ENCODE measurements at places on chromosomes 4 and X.

GRCh38 chr4:151276787-151277562, at the start of gene PRSS48:
Gene PRSS48, plus strand, starts transcription at chr4:151277161. Its CDS starts 12 bp downstream, at chr4:151277173.
- DNase-seq, result no peak

DNA sequence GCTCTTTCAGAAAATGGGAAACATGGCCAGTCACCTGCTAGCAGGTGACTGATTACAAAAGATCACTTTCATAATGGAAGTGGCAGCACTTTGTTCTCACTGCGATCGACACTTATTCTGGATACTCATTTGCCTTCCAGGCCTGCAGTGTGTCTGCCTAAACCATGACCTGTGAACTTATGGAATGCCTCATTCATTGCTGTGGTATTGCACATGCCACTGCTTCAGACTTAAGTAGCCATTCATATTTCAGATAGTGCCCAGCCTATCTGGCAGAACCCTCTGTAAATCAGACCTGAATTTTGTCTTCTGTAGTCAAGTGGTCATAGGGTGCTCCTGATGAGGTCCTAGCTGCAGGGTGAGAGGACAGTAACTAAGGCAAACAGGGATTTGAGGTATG, 23.3 kb upstream of the MGST2 start:
- DNase-seq, result no peak

DNA sequence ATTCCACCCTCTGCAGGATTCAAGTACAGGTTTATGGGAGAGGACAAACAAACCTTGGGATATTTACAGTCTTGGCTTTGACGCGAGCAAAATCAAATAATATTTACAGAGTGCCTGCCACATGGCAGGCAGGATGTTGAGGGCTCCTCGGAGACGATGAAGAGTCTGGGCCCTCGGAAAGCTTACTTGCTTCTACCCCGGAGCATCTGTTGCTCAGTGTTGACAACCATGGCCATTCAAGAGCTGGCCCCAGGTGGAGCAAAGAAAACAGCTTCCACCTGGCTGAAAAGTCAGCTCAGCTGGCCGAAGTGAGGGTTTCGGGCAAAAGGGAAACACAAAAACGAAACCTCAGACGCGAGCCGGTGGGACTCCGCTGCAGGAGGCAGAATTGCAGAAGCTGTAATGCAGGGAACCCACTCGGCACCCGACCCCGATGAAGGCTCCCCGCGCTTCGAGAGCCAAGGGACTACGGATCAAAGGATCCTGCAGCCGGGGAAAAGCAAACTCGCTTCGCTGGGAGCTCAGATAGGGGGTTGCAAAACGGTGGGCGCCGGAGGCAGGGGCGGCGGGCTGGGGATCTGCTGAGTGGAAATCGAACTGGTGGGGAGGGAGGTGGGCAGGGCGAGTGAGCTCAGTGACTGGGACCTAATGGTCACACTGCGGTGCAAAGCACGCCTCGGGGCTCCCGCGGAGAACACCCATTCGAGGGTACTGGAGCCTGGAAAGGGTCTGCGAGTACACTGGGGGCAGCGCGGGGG, 805 bp downstream of the ATP8A1 start:
- no peak for DNase-seq

- no peak for DNase-seq
Observed at GRCh38 chr4:153939570-153939969, 150.7 kb upstream of the SFRP2 start.

DNA sequence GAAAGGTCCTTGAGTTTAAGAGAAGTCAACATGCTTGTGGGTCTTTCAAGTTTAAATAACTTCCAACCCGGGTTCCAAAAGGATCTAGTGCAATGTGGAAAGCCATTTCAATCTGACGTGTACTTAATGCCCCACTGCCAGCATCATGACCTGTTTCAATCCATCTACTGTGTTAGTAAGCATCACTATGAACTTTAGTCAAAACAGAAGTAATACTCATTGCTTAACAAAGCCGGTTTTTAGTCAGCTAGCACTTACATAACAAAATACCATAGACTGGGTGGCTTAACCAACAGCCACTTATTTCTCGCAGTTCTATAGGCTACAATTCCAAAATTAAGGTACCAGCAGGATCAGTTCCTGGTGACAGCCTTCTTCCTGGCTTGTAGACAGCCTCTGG, 677.5 kb downstream of the DMD start:
- no peak for DNase-seq

DNA sequence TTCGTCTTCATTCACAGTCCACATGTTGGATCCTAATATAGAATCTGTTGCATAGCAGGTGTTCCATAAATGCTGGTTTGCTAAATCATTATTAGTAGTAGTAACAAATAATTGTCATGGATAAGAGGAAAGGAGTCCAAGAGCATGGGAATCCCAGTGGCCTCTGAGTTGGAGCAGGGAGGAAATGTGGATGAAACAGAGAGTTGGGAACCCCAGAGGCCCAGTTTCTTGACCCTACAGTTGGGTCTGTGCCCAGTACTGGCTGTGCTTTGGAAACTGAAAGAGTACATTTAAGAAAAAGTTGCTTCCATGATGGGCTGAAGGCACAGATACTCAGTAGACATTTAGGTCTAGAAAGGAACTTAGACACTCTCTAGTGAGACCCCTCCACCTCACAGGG, 149.4 kb upstream of the PSAPL1 start:
- DNase-seq, result no peak

- no peak for DNase-seq
Observed at GRCh38 chr4:137644201-137644600, 111.9 kb upstream of the PCDH18 start.

- no peak for DNase-seq
Observed at GRCh38 chr4:2762048-2762447, 5.9 kb upstream of the TNIP2 start.

DNA sequence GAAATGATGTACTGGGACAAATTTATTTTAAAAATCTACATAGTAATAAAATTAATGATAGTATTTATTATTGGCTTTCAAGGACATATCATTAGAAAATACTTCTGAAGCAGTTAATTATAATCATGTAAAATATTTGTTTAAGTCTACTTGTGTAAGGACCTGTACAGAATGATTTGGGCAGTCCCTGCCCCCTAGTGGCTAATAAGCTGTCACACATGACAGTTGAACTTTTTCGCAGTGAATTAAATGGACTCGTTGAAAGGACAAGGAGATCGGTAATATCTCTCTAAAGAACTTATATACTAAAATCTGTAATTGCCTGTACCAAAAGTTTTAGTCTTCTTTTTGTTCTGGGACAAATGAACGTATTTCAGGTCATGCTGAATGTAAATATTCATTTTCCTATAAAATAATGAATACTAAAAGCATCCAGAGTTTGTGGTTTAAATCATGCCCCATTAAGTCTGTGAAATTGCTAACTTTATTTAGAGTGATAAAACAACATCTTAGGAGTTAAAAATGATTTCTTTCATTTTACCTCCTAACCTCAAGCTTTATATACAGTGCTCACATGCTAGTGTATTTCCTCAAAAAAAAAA, 13.6 kb downstream of the EXOC1 start:
- no peak for DNase-seq

DNA sequence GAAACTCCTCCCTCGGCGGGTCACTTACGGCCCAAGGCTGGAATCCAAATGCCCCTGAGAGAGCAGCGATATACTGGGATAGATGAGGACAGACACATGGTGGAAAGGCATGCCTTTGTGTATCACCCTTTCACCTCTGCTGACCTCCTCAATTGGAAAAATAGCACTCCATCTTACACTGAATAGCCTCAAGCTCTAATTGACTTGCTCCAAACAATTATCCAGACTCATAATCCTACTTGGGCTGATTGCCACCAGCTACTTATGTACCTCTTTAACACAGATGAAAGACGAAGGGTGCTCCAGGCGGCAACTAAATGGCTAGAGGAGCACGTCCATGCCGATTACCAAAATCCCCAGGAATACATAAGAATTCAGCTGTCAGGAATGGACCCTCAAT, 1142.2 kb downstream of the ARAP2 start:
- no peak for DNase-seq

DNA sequence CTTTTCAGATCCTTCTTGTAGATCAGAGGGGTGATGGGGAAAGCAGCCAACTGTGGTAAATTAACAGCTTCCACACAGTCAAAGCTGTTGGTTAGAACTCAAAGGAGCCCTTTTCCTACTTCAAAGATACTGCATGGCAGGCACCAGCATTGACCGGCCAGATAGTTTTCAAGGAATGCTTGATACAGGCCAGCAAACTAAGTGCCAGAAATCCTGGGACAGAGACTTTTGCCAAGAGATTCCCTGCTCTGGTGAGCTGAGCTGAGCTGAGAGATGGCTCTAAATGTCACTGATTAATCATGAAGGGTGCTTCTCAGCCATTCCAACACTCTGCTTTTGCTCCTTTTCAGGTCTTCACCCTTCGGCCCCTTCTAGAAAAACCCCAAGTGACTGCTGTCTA, 131.6 kb upstream of the MED14 start:
- DNase-seq, result no peak
